ENCODE measurements at places on chromosomes 5 and 9.

DNA sequence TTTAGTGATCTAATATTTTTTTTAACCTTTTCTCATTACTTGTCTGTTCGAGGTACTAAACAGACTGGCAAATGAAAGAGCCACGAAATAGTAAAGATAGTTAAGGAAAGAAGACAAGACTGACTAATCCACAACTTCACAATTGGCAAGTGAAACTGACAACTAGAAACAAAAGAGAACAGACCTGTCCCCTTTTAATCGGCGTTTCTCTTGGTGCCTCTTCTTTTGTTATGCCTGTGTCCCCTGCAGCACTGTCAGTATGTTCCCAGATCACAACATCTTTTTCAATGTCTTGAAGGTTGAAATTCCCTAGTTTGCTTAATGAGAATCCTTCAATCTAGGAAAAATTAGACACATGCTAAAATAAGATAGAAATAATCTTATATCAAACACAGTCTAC, 26.1 kb downstream of the TUT7 start:
- DNase-seq, result no peak

DNA sequence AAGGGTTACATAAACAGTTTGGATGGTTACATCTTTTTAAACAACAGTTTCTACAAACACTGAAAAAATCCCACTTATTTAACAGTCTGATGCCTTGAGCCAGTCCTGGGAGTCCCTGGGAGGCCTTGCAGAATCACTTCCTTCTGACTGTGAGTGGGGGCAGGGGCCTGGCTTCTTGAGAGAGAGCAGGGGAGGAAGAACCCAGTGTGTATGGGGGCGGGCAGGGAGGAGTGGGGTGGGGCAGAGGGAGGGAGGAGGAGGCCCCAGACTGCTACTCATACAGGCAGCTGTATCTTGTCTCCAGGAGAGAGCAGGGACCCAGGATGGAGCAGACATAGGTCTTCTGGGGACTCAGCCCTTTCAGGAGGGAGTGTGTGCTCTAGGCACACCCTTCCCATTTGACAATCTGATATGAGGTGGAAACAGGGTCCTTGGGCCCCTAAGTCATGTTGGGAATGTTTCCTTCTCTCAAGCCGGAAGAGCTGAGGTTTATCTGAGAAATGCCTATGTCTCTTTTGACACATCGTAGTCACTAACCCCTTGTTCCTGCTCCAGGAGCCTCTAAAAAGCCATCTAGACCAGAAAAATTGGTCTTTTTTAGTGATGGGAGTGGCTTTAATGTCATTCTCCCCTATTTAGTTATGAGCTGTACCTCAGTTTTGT, 52.8 kb downstream of the IRF1 start:
- DNase-seq, result no peak

DNA sequence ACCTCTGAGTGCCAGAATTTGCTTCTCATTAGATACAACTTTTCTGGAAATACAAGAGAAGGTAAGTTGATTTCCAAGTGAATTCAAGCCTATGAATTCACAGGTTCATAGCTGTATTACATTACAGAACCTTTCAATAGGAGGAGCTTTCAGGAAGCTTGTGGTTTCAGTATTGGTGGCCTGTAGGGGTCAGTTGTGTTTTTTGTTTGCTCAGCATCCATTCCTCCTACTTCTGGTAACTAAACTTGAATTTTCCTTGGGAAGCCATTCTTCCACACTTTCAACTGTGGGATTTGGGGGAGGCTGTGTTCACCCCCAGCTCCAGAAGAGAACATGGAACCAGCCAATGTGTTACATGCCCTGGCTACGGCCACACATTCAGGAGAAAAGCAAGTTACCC, 5.6 kb upstream of the CYSTM1 start:
- no peak for DNase-seq

DNA sequence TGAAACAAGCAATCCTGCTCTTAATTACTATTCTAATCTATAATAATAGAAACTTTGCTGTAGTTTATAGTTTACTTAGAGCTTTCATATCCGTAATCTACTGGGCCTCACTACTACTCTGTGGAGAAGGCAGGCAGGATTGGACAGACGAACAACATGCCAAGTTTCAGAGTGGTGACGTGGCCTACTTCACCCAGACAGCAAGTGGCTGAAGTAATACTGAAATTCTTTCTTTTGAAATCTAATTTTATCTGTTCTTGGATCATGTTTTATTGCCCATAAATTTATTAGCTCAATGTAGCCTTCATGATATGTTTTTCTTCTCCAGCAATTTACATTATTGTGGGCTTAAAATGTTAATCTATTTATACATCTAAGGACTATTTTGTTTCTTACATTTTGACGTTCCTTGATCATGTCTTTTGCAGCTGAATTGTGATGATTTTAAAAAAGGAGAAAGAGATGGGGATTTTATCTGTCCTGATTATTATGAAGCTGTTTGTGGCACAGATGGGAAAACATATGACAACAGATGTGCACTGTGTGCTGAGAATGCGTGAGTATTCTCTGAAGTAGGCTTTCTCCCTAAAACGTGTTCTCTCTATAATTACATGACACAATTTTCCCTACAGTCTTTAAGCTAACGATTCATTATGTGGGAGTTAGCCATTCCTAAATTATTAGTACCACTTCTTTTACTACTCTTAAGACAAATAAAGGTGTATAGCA, 22.4 kb downstream of the SPINK5 start:
- no peak for DNase-seq

GRCh38 chr9:6382681-6383080, 30.3 kb upstream of the UHRF2 start:
- no peak for DNase-seq

DNA sequence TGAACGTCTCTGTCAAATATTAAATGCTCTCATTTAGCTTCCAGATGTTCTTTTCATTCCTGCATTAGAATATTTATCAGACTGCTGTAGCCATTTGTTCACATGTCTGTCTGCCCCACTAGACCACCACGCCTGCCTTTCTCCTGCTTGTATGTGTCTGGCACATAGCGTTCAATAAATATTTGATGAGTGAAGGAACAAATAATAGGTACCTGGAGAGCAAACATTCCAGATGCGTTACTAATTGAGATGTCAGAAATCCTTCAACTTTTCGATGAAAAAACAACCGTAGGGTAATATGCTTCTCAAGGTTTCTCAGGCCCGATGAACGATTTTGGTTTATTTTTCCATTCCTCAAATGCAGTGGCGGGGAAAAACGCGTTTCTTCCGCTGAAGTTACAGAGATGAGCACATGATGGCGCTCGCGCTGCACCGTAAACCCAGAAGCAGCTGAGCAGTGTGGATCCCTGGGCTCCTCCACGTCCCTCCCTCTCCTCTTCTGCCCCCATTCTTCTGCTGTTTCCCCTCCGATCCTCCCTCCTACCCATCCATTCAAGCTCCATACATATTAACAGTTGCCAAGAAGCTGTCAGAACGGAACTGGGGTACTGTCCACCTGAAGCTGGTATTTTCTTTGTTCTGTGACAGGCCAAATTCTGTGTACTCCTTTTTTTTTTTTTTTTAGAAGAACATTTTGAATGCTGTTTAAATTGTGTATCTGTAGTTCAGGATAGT, 245.4 kb downstream of the MPDZ start:
- no peak for DNase-seq

DNA sequence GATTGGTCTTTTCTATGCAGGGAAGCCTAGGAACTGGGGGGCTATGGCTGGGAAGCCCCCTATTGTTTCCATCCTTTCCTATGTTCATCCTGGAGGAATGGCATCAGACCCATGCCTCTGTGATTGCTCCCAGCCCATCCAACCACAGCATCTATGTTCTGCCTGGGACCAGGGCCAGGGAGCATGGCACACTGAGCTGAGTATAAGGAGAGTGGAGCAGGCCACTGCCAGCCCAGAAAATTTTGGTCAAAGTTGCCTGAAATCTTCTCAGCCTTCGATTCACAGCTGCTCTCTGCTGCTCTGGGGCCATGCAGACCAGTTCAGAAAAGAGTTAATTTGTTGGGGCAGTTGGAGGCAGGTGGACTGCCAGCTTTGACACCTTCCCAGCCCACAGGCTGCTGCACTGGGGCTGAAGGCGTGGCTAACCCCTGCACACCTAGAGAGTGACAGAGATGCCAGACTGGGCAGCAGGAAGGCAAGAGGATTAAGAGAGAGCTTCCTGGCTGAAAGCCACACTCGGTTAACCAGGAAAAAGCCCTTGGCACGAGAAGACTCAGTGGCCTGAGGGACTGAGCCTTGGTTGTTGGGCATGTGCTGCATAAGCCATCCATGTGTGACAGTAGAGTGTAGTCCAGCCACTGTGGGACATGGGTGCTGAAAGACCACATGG, 12.1 kb downstream of the TGFBI start:
- no peak for DNase-seq

GRCh38 chr5:31726952-31727351, 88.0 kb downstream of the PDZD2 start:
- DNase-seq, result no peak

All from stimulated activated CD4-positive, alpha-beta T cell treated with anti-CD3 and anti-CD28 coated beads, Interleukin-2, amount 100 ng/mL, for 48 hours (primary cell).